ENCODE measurements at places on chromosomes 7 and 10. TPM values are rescaled to one million over a fixed set of nuclear protein-coding genes. Genes with fewer than 3 reads are reported as not detected.
A peak's percentile ranks its signal among the peaks of the same experiment; 100 is the strongest.

GRCh38 chr7:135900065-135900546 is 77.1 kb downstream of the MTPN start:
- no peak overlapping the region for H3K27ac ChIP-seq
- H3K4me1 ChIP-seq, result peaks cover 9% of the 10 kb centered on the region
- no peak for DNase-seq
- no peaks in the 10 kb centered on the region for H3K27me3 ChIP-seq
- no peak overlapping the region for H3K4me3 ChIP-seq
- no peaks in the 10 kb centered on the region for H3K36me3 ChIP-seq

DNA sequence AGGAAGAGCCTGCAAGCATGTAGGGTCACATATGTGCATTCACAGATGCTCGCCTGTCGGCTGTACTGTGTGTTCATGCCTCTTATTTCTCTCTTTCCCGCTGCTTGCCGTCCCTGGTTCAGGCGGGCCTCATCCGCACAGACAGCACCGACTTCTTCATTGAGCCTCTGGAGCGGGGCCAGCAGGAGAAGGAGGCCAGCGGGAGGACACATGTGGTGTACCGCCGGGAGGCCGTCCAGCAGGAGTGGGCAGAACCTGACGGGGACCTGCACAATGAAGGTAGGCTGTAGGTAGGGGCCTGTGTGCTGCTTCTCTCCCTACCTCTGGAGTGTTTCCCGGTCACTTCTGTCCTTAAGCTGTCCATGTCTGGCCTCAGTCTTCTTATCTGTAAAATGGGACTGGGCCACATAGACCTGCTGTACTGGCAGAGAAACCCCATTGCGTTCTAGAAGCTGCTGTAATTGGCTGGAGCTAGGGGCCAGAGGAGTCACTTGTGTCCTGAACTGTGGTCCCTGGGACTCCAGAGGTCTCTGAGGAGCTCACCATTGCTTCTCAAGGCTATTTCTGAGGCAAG is 30.0 kb downstream of the ADAMTS14 start:
- H3K4me1 ChIP-seq, result no peaks in the 10 kb centered on the region
- no peaks in the 10 kb centered on the region for H3K36me3 ChIP-seq
- no peak for DNase-seq
- H3K27me3 ChIP-seq, result no peaks in the 10 kb centered on the region
- H3K4me3 ChIP-seq, result no peak overlapping the region

The ITIH5 gene
- 0.84 TPM for total RNA-seq

- H3K27ac ChIP-seq, result no peak overlapping the region
- peaks cover 50% of the 10 kb centered on the region for H3K4me1 ChIP-seq
- peaks cover 4% of the 10 kb centered on the region for H3K27me3 ChIP-seq
- DNase-seq, result no peak
- no peaks in the 10 kb centered on the region for H3K36me3 ChIP-seq
- H3K4me3 ChIP-seq, result no peak overlapping the region
These were observed 59.9 kb upstream of the EFCAB10 start for GRCh38 chr7:105640956-105641810.

- no peak overlapping the region for H3K27ac ChIP-seq
- H3K27me3 ChIP-seq, result no peaks in the 10 kb centered on the region
- no peaks in the 10 kb centered on the region for H3K4me1 ChIP-seq
- H3K4me3 ChIP-seq, result no peak overlapping the region
- DNase-seq, result no peak
These were observed 32.8 kb downstream of the SLC16A12 start for GRCh38 chr10:89502549-89502948.

DNA sequence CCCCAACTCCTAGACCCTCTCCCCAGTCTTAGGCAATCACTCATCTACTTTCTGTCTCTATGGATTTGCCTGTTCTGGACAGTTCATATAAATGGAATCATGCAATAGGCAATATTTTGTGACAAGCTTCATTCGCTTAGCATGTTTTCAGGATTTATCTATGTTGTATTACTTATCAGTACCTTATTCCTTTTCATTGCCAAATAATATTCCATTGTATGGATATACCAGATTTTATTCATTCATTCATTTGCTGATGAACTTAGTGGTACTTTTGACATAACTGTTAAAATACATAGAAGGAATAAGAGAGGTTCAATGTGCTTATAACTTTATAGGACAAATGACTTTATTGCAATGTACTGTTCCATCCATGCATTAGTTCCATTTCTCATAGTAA is 231.0 kb downstream of the SNX10 start:
- no peaks in the 10 kb centered on the region for H3K4me1 ChIP-seq
- no peaks in the 10 kb centered on the region for H3K27me3 ChIP-seq
- H3K27ac ChIP-seq, result no peak overlapping the region
- H3K36me3 ChIP-seq, result no peaks in the 10 kb centered on the region
- no peak for DNase-seq

DNA sequence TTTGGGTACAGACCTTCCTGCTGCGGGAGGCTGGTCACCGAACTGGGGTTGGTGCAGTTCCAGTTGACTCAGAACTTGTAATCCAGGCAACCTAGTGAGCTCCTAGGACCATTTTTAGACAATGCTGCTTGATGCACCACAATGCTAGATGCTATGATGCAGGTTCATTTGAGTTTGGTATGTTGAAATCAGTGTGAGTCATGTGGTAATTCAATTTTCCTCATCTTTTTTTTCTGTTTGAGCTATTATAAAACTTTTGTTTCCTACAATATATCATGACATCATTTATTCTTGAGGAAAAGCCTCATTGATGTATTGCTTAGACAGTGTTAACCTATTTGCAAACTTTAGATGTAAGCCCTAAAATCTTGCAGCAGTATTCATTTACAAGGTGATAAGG is 40.9 kb upstream of the MTPN start:
- no peaks in the 10 kb centered on the region for H3K27me3 ChIP-seq
- H3K4me3 ChIP-seq, result no peak overlapping the region
- no peaks in the 10 kb centered on the region for H3K36me3 ChIP-seq
- H3K27ac ChIP-seq, result no peak overlapping the region
- no peaks in the 10 kb centered on the region for H3K4me1 ChIP-seq

The GHRHR gene
- not detected for total RNA-seq

GRCh38 chr7:152568972-152569371 is 107.0 kb downstream of the XRCC2 start:
- H3K27ac ChIP-seq, result no peak overlapping the region
- no peaks in the 10 kb centered on the region for H3K4me1 ChIP-seq
- no peak overlapping the region for H3K4me3 ChIP-seq
- no peak for DNase-seq

The TRIM56 gene
- 2.3 TPM for total RNA-seq

The SLC26A4 gene
- total RNA-seq, result not detected

- H3K27ac ChIP-seq, result no peak overlapping the region
- no peak overlapping the region for H3K4me3 ChIP-seq
- no peaks in the 10 kb centered on the region for H3K36me3 ChIP-seq
- peak; percentile 44 for DNase-seq
These were observed 808.5 kb downstream of the PHTF2 start for GRCh38 chr7:78607099-78607498.

The SDK1 gene
- total RNA-seq, result 4.4 TPM

The HOXA1 gene
- total RNA-seq, result not detected

The NUTM2E gene
- total RNA-seq, result 0.09 TPM

- H3K4me3 ChIP-seq, result peak overlapping the region; percentile 53
- H3K4me1 ChIP-seq, result peaks cover 16% of the 10 kb centered on the region
- no peak overlapping the region for H3K27ac ChIP-seq
- peak; percentile 91 for DNase-seq
- no peaks in the 10 kb centered on the region for H3K36me3 ChIP-seq
- peaks cover 100% of the 10 kb centered on the region for H3K27me3 ChIP-seq
These were observed 7.0 kb upstream of the EVX1 start for GRCh38 chr7:27235387-27236311.

DNA sequence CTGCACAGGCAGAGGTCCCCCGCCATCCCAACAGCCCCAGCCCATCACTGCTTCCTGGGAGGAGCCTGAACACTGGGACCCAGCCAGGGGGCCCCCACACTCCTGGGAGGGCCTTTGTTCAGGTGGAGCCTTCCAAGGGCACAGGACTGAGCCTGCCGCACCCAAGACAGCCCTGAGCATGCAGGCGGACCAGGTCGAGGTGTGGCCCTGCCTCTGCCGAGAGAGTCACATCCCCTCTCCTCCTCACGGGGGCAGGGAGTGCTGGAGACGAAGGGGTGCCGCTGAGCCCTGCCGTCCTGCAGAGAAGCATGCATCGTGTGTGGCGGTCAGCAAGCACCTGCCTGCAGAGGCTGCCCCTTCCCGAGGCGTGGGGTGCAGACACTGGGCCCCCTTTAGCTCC is 7.3 kb upstream of the MAFK start:
- no peak for DNase-seq
- no peaks in the 10 kb centered on the region for H3K36me3 ChIP-seq
- no peak overlapping the region for H3K27ac ChIP-seq
- H3K27me3 ChIP-seq, result peaks cover 4% of the 10 kb centered on the region
- H3K4me3 ChIP-seq, result no peak overlapping the region

The IFIT1B gene
- total RNA-seq, result not detected

GRCh38 chr7:18345641-18346234 is 149.8 kb upstream of the HDAC9 start:
- H3K27me3 ChIP-seq, result no peaks in the 10 kb centered on the region
- H3K4me3 ChIP-seq, result no peak overlapping the region
- no peak overlapping the region for H3K27ac ChIP-seq
- DNase-seq, result peak; percentile 68
- H3K4me1 ChIP-seq, result no peaks in the 10 kb centered on the region

DNA sequence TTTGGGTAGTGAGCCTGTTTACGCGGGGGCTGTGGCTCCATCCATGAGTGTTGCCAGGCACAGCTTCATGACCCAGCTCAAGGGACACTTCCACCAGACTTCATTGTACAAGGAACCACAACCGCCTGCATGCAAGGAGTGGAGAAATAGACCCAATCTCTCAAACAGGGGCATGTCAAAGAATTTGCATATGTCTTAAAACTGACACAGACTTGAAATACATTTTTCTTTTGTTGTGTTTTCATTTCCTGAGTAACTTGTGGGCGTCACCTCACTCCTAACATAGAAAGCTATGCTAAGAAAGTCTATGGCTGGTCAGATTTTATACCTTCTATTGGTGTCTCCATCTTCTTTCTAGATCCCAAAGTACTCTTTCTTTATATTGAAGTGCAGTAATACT is 266.2 kb upstream of the RNF32 start:
- no peaks in the 10 kb centered on the region for H3K36me3 ChIP-seq
- DNase-seq, result no peak
- no peaks in the 10 kb centered on the region for H3K4me1 ChIP-seq
- H3K27me3 ChIP-seq, result no peaks in the 10 kb centered on the region
- no peak overlapping the region for H3K27ac ChIP-seq

The SOSTDC1 gene
- total RNA-seq, result 1.9 TPM

- peaks cover 17% of the 10 kb centered on the region for H3K4me1 ChIP-seq
- no peaks in the 10 kb centered on the region for H3K36me3 ChIP-seq
- H3K27ac ChIP-seq, result peak overlapping the region; percentile 75
- H3K27me3 ChIP-seq, result no peaks in the 10 kb centered on the region
- DNase-seq, result peak; percentile 71
These were observed 27.5 kb downstream of the PVRIG start for GRCh38 chr7:100247152-100247757.

The UCN3 gene
- not detected for total RNA-seq

DNA sequence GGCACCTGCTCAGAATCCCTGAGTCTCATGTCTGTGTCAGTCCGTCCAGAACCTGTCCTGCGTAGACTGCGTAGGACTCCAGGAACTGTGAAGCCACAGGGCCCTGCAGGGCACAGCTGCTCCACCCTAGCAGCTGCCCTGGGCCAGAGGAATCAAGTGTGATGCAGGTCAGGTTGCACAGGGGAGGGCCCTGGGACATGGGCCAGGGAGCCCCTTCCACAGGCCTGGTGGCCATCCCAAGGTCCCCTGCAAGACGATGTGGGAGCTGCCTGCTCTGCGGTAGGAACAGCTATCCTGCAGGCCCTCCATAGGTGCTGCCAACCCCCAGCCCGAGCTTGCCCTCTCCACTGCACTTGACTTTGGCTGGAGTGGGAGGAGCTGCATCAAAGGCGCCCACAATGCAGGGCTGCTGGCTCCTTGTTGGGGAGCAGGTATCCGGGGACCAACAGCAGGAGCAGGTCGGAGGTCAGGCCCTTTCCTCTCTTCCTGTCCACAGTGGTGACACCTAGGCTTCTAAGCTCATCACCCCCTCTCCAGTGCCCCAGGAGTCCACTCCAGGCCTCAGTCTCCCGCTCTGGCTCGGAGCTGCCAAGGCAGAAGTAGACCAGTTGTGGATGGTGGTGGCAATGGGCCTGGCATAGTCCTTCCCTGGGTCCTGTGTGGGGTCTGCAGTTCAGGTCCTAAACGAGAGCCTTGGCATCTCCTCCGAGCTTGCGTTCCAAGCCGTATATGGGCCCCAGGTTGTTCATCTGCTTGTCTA is 149.1 kb downstream of the MAPK8 start:
- DNase-seq, result no peak
- H3K27me3 ChIP-seq, result no peaks in the 10 kb centered on the region
- no peak overlapping the region for H3K4me3 ChIP-seq
- H3K27ac ChIP-seq, result no peak overlapping the region
- no peaks in the 10 kb centered on the region for H3K36me3 ChIP-seq
